ENCODE measurements at places on chromosomes 1 and 21.

DNA sequence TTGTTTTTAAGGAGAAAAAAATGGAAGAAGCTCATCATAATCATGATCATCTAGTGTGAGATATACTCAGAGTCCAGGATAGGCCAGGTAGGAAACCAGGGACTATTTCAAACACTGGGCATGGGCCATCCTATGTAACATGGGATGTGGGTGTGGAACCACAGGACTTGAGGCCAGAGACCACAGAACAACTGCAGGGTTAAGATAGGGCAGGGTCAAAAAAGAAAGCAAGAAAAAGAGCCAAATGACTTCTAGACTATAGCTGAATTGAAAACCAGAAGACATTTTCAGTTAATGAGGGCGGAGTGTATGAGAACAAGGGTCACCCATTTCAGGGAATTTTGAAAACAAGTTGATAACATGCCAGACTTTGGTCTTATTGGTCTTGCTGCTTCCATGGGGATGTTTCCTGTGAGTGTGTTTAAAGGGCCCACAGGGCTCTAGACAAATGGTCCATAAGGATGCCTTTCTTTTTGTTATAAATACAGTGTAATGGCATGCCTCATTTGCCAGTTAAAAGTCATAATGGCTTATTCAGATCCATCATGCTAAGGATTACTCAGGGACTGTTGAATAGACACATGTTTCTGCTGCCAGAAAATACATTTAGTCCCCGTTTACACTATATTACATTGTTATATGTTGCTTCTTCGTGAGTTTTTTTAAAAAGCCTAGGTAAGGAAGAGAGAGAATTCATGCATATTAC lies 182.0 kb upstream of the C21orf91 start:
- no peak for DNase-seq

GRCh38 chr1:39646232-39647081 lies 7.0 kb upstream of the HEYL start:
- DNase-seq: peak; percentile 49

DNA sequence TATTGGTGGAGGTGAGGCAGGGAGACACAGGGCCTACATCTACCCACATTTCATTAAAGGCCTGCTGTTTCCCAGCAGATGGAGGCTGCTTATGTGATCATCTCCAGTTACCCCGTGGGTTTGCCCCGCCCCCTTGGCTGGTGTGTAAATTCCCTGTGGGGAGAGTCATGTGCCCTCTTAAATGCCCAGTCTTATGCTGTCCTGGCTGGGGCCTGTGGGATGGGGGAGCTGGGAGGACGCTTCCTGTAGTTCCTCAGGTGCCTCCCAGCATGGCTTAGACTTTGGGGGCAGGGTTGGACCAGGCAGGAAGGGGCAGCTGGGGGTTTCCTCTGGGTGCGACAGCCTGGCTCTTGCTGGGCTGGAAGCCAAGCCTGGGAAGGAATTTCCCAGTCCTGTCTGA lies 15.5 kb upstream of the CITED4 start:
- peak; percentile 47 for DNase-seq

DNA sequence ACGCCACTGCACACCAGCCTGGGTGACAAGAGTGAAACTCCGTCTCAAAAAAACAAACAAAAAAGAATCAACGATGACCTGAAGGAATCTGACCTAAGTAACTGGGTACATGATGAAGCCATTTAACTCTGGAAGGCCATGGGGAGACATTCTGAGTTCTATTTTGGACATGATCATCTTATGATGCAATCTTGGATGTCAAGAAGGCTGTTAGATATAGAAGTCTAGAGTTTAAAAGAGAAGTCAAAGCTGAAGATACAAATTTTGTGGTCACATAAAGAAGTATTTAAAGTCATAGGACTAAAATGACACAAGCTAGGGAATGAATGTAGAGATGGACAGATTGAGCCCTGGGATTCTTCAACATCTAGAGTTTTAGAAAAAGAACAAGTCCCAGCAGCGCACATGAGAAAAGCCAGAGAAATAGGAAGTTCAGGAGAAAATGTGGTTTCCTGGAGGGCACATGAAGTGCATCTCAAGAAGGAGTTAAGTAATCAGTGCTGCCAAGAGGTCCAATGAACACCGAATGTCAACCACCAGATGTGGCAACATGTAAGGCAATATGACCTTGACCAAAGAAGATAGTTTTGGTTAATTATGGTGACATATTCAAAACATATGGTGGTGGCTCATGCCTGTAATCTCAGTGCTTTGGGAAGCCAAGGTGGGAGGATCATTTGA lies 26.8 kb downstream of the ELK4 start:
- DNase-seq: no peak

DNA sequence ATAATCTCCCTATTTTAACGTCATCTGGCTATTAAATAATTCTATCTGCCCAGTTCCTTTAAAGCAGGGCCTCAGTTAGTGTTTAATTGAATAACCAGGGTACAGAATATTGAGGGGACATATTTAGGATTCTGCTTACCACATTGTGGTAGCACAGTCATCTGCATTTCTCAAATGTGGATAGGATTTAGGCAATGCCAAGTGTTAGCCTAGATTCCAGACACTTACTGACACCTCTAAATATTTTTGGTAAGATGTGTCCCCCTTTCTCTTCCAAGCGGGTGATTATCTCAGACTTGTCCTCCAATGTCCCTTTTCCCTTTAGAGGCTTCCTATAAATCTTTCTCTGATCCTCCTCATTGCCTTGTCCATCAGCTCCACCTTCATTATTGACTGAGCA lies 160.8 kb upstream of the HOOK1 start:
- DNase-seq: no peak

GRCh38 chr1:180199018-180199417 lies 31.0 kb upstream of the LHX4 start:
- no peak for DNase-seq

DNA sequence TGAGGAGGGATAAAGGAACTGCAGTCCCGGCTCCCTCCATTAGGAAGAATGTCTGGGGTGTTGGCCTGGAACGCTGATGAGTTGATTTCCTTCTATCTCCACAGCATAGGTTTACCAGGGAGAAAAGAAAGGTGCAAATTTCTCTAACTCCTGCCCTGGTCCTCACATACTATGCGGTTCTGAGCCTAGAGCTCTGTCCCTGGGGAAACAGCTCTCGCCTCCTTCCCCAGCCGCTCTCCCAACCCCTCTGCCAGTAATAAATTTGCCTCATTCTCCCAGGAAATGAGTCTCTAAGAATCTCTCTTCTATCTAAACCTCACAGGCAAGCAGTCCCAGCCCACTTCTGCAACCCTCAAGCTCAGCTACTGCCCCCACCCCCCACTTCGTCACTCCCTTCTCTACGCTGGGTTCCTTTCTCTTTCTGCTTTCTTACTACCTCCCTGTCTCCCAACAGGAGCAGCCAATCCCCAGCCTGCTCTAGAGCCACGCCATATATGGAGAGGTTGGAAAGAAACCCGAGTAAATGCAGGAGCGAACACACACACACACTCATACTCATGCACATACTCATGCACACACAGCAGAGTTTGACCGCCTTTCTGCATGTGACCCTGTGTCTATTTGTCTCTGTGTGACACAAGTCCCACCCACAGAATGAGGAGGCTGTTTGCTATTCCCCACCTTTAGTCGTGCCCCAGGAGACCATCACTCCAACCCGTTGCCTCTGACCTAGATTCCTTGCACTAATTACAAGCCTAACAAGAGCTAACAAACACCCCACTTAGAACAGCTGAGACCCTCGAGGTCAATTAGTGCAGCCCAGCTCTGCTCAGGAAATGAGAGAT lies 13.4 kb downstream of the PLEKHO1 start:
- DNase-seq: peak; percentile 100

DNA sequence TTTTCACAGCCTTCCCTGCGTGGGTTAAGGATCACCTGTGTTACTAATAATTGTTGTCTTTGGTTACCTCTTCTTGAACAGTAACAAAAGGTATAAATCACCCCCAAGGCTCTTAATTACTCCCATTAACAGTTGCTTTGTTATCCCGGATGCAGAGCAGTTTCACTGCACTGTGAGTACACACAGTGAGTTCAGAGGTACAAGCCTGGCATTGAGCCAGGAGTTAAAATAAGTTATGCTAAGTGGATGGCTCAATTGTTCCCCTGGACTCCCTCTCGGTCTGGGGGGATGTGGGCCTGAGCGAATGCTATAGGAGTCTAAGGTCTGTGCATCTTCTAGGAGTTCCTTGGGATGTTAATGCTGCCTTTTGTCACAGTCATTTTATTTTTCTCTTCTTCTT lies 258.3 kb downstream of the ATG4C start:
- DNase-seq: no peak

DNA sequence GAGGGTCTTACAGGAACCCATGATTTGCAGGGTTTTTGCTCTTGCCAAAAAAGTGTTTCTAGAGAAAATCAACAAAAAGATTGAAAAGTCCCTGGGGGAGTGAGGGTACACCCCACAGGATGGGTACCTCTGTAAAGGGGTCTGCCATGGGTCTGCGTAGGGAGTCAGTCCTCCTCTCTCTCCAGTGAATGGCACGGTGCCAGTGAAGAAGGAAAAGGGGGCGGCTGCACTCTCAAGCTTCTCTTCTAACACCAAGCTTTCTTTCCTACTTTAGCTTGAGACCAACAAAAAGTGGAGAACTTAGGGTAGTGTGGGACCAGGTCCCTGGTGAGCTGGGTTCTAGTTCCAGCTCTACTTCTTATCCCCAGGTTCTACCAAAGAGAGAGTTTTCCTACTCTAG lies 87.4 kb downstream of the GLUL start:
- no peak for DNase-seq

- DNase-seq: no peak
These were observed 209.9 kb downstream of the GRIK3 start for GRCh38 chr1:36824390-36824861.

GRCh38 chr1:231272880-231273279 lies 31.9 kb downstream of the GNPAT start:
- no peak for DNase-seq

DNA sequence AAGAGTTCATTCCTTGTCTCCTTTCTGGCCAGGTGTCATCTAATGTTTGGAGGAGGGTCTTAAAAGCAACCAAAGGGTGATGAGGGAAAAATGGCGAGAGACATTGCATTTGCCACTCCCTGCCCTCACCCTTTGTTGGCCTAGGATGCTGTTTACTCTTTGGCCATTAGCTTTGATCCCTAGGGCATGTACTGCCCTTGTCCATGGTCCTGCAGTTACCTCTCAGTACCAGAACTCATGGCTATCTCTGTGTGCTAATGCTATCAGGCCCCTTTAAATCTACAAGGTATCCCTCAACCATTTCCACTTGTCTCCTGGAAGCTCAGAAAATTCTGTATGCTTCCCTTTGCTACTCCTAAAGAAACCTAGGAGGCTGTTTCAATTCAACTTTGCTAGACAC lies 424.8 kb upstream of the PLXNA2 start:
- no peak for DNase-seq

DNA sequence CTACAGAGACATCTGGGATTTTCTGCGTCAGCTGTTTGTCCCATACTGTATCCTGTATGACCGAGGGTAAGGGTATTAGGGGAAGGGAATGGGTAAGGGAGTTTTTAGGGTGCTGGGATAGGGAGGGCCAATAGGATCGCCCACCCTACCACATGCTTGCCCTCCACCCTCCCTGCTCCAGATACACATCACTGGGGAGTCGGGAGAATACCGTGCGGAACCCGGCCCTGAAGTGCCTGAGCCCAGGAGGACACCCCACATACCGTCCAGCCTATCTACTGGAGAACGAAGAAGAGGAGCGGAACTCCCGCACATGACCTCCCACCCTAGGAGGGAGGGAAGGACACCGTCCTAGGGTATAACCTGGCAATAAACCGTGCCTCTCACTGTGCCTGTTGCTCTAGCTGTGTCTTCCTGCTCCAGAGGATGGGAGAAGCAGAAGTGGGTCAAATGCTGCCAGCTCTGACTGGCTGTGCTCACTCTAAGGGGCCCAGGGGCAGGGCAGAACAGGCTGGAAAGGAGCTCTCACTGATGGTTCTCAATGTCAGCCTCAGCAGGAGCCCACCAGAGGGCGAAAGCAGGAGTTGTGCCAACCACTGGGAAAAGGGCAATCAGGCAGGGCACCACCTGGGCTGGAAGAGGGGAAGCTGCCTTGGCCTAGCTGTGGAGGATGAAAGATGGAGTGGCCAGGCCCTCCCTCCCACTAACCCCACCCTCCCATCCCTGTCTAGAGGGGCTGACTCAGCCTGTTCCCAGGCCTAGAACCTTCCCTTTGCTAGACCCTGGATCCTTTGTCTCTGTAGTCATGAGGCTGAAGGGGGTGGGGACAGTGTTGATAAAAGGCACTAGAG lies 440 bp upstream of the LENEP start:
- DNase-seq: no peak

GRCh38 chr21:45421071-45421845 lies 16.3 kb downstream of the COL18A1 start:
- no peak for DNase-seq

- no peak for DNase-seq
These were observed 19.4 kb downstream of the ATP2B4 start for GRCh38 chr1:203645996-203646395.
